Globus pallidus (tissue), 1 donor: ENCODE measurements at places on chromosomes 2 and 18.

DNA sequence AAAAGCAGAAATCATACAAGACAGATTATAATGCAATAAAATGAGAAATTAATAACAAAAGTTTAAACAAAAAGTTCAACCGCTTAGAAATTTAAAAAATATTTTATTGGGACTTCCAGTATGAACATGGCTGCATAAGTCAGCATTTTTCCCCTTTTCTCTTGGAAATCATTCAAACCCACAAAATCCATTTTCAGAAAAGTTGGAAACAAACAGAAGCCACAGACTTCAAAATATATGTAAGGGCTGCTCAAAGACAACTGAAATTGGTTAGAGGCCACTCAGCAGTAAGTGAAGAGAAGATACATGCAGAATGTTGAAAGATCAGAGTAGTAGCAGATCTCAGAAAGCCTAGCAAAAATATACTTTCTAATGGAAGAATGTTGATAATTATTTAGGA is 194.0 kb downstream of the DYSF start:
- no peak for DNase-seq

GRCh38 chr2:140627136-140627535 is 1503.7 kb downstream of the LRP1B start:
- DNase-seq, result no peak

GRCh38 chr18:60092073-60092472 is 192.3 kb downstream of the PMAIP1 start:
- no peak for DNase-seq

DNA sequence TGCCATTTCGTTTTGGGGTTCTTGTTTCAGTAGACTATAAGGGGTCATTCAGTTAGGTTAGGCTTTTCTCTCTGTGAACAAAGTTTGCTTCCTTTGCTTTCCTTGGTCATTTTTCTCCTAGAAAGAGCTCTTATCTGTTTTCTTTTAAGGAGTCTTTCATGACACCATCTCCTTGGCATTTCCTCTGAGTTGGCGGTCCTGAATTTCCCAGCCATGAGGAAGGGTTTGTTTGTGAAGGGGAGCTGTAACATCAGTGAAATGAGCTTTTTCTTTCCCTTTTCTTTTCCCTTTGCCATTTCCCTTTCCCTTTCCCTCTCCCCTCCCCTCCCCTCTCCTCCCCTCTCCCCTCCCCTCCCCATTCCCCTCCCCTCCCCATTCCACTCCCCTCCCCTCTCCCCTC is 61.7 kb downstream of the MAP4K4 start:
- no peak for DNase-seq

- DNase-seq, result no peak
These were observed 16.2 kb upstream of the DGKD start for GRCh38 chr2:233338046-233338445.

GRCh38 chr2:45323344-45323743 is 287.7 kb downstream of the SRBD1 start:
- no peak for DNase-seq

GRCh38 chr2:55038428-55038827 is 11.8 kb downstream of the RTN4 start:
- no peak for DNase-seq

GRCh38 chr2:155033652-155034051 is 335.2 kb downstream of the KCNJ3 start:
- DNase-seq, result no peak

DNA sequence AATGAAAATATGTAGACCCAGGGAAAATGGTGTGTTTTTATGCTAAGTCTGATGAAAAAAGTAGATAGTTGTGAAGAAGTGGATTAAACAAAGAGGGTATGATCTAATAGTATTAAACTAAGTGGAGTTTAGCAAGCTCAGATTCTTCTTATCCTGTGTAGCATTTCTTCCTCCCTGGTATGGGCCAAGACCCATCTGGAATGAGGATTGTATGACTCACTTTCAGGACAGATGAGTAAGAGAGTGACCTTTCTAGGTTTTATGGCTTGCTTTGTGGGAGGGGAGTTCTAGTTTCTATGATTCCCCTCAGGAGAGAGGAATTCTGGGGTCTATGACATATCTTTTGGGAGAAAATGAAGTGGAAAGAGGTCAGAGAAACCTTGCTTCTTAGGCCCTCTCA is 550.1 kb downstream of the SPAG16 start:
- DNase-seq, result no peak

DNA sequence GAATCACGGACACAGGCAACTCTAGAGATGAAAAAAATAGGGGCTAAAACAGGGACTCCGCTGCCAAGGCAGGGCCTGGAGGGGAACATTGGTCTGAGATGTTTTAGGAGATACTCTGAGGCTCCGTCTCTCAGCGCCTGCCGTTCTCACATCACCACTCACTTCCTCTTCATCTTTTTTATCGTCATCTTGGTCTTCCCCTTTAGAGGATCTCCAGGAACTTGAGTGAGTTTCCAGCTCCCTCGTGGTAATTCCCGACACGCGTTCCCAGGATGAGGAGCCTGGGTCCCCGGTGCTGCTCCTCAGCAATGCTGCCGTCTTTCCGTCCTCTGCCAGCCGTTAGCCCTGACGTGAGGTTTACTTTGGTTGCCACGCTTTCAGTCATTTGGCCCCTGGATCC is 16.1 kb downstream of the MLPH start:
- DNase-seq, result no peak

DNA sequence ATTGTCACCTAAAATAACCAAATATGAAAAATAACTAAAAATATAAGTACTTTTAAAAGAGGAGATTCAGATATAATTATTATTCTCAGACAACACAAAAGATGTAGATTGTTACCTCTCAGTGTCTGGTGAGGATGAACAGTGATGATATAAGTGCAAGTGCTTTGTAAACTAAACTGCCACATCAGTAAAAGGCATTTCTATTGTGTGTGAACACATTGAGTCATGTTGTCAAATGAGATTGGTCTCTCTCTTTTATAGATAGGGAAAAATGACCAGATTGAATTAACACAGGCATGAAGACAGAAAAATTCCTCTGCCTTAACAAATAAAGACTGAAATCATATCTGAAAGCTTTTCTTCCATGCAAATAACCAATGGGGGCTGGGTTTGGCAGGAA is 182.4 kb upstream of the TMEFF2 start:
- DNase-seq, result no peak

GRCh38 chr2:109463891-109464290 is 149.9 kb downstream of the SEPTIN10 start:
- no peak for DNase-seq

DNA sequence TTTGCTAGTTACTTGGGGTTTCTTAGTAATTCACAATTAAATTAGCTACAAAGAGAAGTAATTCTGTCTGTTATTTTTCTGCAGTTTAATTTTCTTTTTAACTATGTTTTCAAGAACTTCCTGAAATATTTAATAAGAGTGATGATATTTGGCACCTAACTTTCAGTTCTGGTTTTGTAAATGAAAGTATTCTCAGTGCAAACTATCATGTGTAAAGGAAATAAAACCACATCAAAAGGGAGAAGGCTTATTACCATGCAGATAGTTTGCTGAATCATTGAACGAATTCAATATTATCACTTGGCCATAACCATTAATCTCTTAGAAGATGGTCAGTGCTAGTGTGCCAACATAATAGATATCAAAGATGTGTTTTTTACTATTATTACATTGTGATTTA is 29.2 kb downstream of the DYTN start:
- DNase-seq, result no peak
